ENCODE measurements at places on chromosomes 1 and 21.

GRCh38 chr1:172360985-172361384 is 59.5 kb upstream of the C1orf105 start:
- DNase-seq = no peak

DNA sequence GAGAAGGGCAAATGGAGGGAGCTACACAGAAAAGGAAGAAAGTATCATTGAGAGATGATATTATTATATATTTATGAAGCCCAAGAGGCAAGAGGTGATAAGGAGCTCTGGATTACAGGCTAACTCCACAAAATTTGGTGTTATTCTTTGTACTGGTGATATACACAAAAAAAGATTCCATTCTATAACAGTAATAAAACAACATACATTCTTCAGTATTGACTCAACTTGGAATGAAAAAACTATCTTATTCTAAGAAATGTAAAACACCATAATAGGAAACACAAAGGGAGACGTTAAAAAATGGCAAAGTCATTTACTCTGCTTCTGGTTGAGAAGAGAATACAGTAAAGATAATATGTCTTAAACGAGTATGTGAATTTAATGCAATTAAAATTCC is 99.4 kb downstream of the TEX35 start:
- DNase-seq = no peak

GRCh38 chr1:182681568-182681912 is 2.8 kb downstream of the RGS8 start:
- no peak for DNase-seq

DNA sequence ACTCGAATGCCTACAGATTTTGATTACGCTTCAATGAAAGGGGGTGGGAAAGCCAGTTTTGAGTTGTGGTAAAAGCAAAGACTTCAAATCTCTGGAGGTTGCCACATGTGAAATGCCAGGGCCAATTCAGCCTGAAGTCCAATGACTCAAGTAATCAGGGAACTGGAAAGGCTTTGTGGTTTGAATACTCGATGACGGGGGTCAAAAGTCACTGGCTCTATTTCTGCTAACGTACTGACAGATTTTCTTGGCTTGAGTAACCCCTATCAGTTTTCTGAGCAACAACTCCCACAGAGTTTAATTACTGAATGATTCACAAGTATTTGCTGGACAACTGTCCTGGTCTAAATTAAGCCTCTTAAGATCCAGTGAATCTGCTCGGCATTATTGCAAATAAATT is 152.2 kb downstream of the SIPA1L2 start:
- peak; percentile 58 for DNase-seq

DNA sequence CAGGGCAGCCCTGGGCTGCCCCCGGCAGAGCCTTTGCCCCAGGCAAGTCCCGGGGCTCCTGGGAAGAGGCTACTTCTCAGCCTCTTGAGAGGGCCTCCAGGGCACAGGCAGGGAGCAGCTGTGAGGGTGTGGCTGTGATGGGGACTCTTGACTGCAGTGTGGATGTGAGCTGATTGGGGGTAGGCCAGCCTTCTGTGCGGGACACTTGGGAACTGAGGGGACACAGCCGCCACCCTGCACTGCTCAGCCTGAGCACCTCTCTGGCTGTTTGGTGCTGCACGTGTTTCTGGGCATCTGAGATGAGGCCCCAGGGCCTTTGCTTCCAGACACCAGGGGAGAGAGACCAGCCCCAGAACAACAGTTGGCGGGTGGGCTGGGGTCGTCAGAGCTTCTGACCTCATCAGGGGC is 62.1 kb downstream of the SKI start:
- no peak for DNase-seq

Measured in mucosa of gallbladder (tissue), 1 donor.